ENCODE measurements at places on chromosomes 7 and 10. TPM values are rescaled to one million over a fixed set of nuclear protein-coding genes. Genes with fewer than 3 reads are reported as not detected.

ZNF800 gene
- total RNA-seq = 40.9 TPM

WNT2 gene
- not detected for total RNA-seq

NOD1 gene
- 12.9 TPM for total RNA-seq

ZNF425 gene
- 0.44 TPM for total RNA-seq

CYP3A4 gene
- not detected for total RNA-seq

GET4 gene
- total RNA-seq = 41.0 TPM

PTN gene
- not detected for total RNA-seq

MMP21 gene
- total RNA-seq = not detected

ZNF32 gene
- total RNA-seq = 15.2 TPM

AGAP5 gene
- total RNA-seq = 10.1 TPM

PVRIG gene
- 20.9 TPM for total RNA-seq

DNA sequence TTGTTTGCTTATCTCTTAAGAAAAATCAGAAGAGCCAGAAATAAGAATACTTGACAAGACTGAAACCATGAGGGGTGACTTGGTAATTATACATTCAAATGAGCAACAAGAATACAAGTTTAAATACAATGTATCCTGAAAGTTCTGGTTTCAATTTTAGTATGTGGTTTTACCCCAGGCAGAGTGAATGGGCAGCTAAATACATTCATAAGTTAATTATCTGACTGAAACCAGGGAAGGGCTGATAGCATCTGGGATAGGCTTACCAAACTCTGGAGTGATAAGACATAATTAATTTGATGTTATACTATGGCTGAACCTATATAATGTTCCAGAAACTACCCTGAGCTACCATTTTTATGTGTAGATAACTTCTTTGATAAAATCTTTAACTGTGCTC lies 252.2 kb upstream of the PLXNA4 start:
- H3K27ac ChIP-seq = no peak overlapping the region
- no peak overlapping the region for H3K4me3 ChIP-seq
- H3K36me3 ChIP-seq = peaks cover 10% of the 10 kb centered on the region
- H3K27me3 ChIP-seq = no peaks in the 10 kb centered on the region
- peaks cover 14% of the 10 kb centered on the region for H3K4me1 ChIP-seq
- DNase-seq = no peak

- no peak for DNase-seq
- H3K27ac ChIP-seq = no peak overlapping the region
- peaks cover 2% of the 10 kb centered on the region for H3K36me3 ChIP-seq
- H3K27me3 ChIP-seq = peaks cover 17% of the 10 kb centered on the region
- H3K4me3 ChIP-seq = no peak overlapping the region
- H3K4me1 ChIP-seq = peaks cover 14% of the 10 kb centered on the region
Measured at GRCh38 chr10:17414484-17414883, 39.9 kb downstream of the ST8SIA6 start.

GRCh38 chr10:484925-485661 lies 204.4 kb downstream of the DIP2C start:
- DNase-seq = peak; percentile 81
- no peaks in the 10 kb centered on the region for H3K27me3 ChIP-seq
- no peaks in the 10 kb centered on the region for H3K36me3 ChIP-seq
- H3K4me3 ChIP-seq = peak overlapping the region; percentile 81

- no peak overlapping the region for H3K4me3 ChIP-seq
- no peak overlapping the region for H3K27ac ChIP-seq
- DNase-seq = no peak
- no peaks in the 10 kb centered on the region for H3K4me1 ChIP-seq
- no peaks in the 10 kb centered on the region for H3K36me3 ChIP-seq
Measured at GRCh38 chr10:618229-618989, 71.1 kb downstream of the DIP2C start.

DNA sequence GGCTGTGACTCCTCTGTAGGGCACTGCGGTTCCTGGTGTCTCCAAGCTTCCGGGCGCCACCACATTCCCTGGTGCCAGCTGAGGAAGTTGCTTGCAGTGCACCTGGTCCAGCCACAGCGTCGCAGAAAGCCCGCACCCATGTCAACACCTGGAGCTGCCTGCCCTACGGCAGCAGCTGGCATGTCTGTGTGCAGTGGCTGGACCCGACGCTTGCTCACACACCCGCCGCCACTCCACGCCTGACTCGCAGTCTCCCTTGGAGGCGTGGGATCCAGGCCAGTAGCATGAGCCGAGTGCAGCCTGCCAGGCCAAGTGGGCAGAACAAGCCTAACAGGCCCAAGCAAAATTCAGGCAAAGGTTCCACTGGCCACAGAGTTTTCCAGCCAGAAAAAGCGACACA lies 118.1 kb upstream of the PHF14 start:
- no peaks in the 10 kb centered on the region for H3K4me1 ChIP-seq
- no peaks in the 10 kb centered on the region for H3K27me3 ChIP-seq
- H3K27ac ChIP-seq = no peak overlapping the region
- no peaks in the 10 kb centered on the region for H3K36me3 ChIP-seq
- H3K4me3 ChIP-seq = no peak overlapping the region

- no peak for DNase-seq
- H3K27ac ChIP-seq = no peak overlapping the region
- H3K4me1 ChIP-seq = no peaks in the 10 kb centered on the region
- no peaks in the 10 kb centered on the region for H3K36me3 ChIP-seq
- no peak overlapping the region for H3K4me3 ChIP-seq
Measured at GRCh38 chr7:121212036-121212435, 116.8 kb upstream of the WNT16 start.

DNA sequence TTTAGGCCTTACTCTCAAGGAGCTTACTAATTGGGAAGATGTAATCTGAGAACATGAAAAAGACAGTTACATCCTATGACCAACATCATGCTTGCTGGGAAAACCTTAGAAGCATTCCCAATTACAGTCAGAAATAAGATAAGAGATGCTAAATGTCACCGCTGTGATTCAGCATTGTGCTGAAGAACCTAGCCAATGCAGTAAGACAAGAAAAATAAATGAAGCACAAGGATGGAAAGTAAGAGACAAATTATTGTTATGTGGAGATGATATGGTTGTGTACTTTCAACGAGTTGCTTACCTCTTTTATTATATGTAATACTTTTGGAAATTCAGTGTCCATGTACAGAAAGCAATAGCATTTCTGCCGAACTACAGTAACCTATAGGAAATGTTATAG lies 104.8 kb downstream of the RBM20 start:
- no peak overlapping the region for H3K27ac ChIP-seq
- no peak for DNase-seq
- peaks cover 40% of the 10 kb centered on the region for H3K4me1 ChIP-seq
- H3K27me3 ChIP-seq = no peaks in the 10 kb centered on the region
- peaks cover 4% of the 10 kb centered on the region for H3K36me3 ChIP-seq

DNA sequence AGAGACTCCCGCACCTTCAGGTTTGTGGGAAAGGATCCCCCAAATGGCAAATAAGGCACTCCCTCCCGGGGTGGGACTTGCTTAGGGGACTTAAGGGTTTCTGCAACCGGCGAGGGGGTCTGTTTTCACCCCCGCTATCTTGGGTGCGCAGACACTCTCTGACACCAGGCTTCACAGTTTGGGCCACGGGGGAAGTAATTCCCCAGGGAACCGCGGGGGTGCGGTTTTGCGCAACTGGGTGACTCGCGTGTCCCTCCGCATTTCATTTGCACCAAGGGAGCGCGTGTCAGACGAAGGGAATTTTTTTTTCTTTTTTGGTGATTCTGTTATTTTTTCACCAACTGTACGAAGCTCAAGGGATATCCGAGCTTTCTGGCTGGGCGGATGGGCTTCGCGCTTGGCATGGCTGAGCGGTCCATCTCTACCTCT lies 1.7 kb downstream of the GRM8 start:
- H3K27ac ChIP-seq = no peak overlapping the region
- no peak for DNase-seq
- peaks cover 71% of the 10 kb centered on the region for H3K27me3 ChIP-seq
- no peaks in the 10 kb centered on the region for H3K36me3 ChIP-seq

- H3K4me1 ChIP-seq = no peaks in the 10 kb centered on the region
- H3K4me3 ChIP-seq = no peak overlapping the region
- no peak for DNase-seq
- H3K36me3 ChIP-seq = no peaks in the 10 kb centered on the region
- peaks cover 3% of the 10 kb centered on the region for H3K27me3 ChIP-seq
- no peak overlapping the region for H3K27ac ChIP-seq
Measured at GRCh38 chr7:3201937-3202710, 98.9 kb upstream of the SDK1 start.

DNA sequence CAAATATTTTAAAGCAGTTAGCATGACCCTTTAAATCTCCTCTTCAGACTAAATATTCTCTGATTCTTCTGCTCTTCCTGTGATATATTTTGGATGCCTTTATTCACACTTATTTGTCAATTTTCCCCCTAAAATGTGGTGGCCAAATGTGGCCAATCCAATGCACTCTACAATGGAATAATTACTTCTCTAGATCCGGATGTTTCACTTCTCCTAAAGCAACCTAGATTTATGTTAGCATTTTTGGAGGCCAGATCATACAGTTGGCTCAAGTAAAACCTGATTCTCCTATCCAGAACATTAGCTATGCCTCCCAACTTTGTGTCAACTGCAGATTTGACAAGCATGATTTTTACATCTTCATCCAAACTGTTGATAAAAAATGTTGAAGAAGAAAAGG lies 153.7 kb downstream of the CREB5 start:
- DNase-seq = no peak
- no peaks in the 10 kb centered on the region for H3K27me3 ChIP-seq
- no peaks in the 10 kb centered on the region for H3K4me1 ChIP-seq
- no peak overlapping the region for H3K27ac ChIP-seq

GRCh38 chr7:39948375-39948955 lies 1.6 kb upstream of the CDK13 start:
- DNase-seq = peak; percentile 64
- peak overlapping the region; percentile 99 for H3K27ac ChIP-seq
- peaks cover 2% of the 10 kb centered on the region for H3K27me3 ChIP-seq
- peaks cover 17% of the 10 kb centered on the region for H3K36me3 ChIP-seq
- peaks cover 31% of the 10 kb centered on the region for H3K4me1 ChIP-seq

DNA sequence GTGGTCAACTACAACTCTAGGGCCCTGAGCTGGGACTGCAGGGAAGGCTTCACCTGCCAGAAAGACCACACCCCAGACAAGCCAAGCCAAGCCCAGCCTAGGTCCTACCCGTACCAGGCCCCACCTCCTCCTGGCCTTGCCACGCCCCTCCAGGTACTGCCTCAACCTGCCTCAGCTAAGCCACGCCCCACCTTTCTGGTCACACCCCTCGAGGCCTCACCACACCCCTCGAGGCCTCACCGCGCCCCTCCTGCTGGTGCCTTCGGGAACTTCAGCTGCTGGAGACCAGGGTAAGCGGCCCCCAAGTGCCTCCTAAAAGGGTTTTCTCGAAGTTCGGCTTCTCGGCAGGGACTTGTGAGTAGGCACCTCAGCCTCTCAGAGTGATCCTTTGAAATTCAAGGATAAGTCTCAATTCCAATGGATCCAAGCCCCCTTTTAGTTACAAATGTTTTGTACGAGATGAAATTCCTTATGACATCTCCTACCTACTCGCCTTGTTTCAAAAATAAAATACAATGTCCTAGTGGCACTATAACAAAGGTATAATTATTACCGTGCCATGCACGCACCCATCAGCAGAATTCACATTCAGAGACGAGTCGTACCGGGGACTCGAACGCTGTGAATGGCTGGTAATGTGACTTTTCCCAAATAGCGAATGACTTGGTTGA lies 171.2 kb downstream of the ARHGAP21 start:
- H3K4me3 ChIP-seq = no peak overlapping the region
- no peaks in the 10 kb centered on the region for H3K27me3 ChIP-seq
- H3K27ac ChIP-seq = no peak overlapping the region
- DNase-seq = peak; percentile 63
- no peaks in the 10 kb centered on the region for H3K36me3 ChIP-seq

DNA sequence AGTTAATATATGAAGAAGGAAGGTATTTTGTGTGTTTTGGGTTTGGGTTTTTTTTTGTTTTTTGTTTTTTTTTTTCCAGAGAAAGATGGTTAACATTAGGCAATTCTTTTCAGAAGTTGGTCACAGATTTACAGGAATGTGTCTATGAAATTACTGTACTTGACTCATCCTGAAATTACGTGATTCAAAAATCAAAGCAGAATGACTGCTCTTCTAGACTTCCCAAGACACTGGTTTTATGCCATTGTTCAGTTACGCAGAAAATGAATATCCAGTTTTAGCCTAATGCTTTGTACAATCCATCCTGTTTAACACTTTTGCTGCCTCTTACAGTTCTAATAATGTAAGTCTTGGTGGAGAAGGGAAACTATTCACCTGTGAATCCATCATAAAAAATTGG lies 39.7 kb upstream of the CELF2 start:
- peaks cover 39% of the 10 kb centered on the region for H3K27me3 ChIP-seq
- H3K4me1 ChIP-seq = no peaks in the 10 kb centered on the region
- no peak overlapping the region for H3K27ac ChIP-seq
- no peak overlapping the region for H3K4me3 ChIP-seq

- DNase-seq = no peak
- no peak overlapping the region for H3K27ac ChIP-seq
- no peaks in the 10 kb centered on the region for H3K27me3 ChIP-seq
Measured at GRCh38 chr7:90931986-90932916, 332.0 kb upstream of the FZD1 start.

DNA sequence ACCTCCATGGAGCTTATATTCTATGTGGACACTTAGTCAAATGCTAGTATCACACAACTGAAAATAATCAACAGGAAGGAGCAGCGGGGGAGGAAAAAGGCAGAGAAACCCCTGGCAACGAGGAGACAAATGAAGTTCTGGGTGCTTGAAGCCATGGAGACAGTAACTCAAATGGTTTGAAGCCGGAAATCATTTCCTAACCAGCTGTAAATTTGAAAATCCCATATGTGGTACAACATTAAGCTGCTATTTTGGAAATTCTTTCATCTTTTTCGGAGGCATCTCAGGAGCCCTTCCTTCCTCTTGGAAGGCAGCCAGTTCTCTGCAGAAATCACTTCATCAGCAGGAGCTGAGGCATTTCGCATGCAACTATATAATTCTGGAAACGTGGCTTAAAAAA lies 91.4 kb downstream of the PPP1R3C start:
- DNase-seq = no peak
- no peaks in the 10 kb centered on the region for H3K36me3 ChIP-seq
- H3K27ac ChIP-seq = no peak overlapping the region
- no peaks in the 10 kb centered on the region for H3K4me1 ChIP-seq
- no peak overlapping the region for H3K4me3 ChIP-seq
- H3K27me3 ChIP-seq = no peaks in the 10 kb centered on the region

GRCh38 chr10:74039561-74040145 lies 41.7 kb downstream of the VCL start:
- H3K27ac ChIP-seq = no peak overlapping the region
- peaks cover 19% of the 10 kb centered on the region for H3K4me1 ChIP-seq
- no peaks in the 10 kb centered on the region for H3K27me3 ChIP-seq

- peaks cover 2% of the 10 kb centered on the region for H3K4me1 ChIP-seq
- DNase-seq = no peak
- no peaks in the 10 kb centered on the region for H3K36me3 ChIP-seq
- H3K4me3 ChIP-seq = no peak overlapping the region
- H3K27me3 ChIP-seq = peaks cover 1% of the 10 kb centered on the region
Measured at GRCh38 chr7:115059321-115059720, 137.4 kb downstream of the MDFIC start.

GRCh38 chr10:29370097-29371092 lies 81.5 kb downstream of the LYZL1 start:
- no peaks in the 10 kb centered on the region for H3K36me3 ChIP-seq
- no peak for DNase-seq
- no peak overlapping the region for H3K27ac ChIP-seq
- no peak overlapping the region for H3K4me3 ChIP-seq
- peaks cover 11% of the 10 kb centered on the region for H3K27me3 ChIP-seq
